ENCODE measurements at places on chromosomes 2 and 18.

GRCh38 chr2:99386011-99386410 is 48.8 kb downstream of the EIF5B start:
- DNase-seq, result no peak

DNA sequence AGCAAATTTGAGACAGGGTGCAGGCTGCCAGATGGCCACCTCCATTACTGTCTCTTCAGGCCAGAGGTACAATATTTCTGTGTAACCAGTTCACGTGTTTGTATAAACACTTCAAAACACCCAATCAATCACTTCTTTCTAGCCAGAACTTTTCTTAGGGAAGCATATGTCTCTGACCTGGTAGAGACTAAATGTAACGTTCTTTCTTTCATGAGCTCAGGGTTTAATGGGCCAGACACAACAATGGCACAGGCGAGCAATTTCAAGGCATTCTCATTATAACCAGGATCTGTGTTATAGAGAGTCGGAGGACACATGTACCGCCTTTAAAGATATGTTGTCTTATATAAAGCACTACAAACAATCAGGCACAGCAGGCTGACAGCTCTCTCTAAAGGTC is 1846.4 kb upstream of the PIK3C3 start:
- no peak for DNase-seq

GRCh38 chr2:161997916-161998471 is 76.0 kb downstream of the DPP4 start:
- no peak for DNase-seq

DNA sequence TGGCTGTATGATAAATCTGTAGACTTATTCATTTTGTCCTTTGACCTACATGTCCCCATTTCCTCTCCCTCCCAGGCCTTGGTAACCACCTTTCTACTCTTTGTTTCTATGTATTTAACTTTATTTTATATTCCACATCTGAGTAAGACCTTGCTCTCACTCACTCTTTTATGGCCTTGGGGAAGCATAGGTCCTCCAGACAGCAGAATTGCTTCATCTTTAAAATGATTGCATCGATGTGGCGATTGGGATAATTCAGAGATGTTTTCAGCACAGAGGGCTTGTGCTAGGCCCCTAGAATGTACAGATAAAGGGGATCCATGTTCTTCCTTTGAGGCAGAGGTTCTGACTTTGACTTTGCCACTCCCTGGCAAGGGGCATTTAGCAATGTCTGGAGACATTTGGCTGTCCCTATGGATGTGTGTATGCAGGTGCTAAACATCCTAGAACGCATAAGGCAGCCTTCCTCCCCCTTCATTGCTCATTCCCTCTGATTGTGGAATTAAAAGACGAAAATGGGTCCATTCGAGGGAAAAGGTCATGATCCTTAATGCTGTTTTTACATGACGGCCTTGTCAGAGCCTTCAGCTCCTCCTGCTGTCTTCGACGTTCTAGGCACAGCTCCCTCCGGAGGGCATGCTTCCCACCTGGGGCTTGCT is 1.2 kb upstream of the GPR39 start:
- DNase-seq, result no peak

- DNase-seq, result no peak
These were observed 113.7 kb upstream of the SPRED2 start for GRCh38 chr2:65545837-65546805.

DNA sequence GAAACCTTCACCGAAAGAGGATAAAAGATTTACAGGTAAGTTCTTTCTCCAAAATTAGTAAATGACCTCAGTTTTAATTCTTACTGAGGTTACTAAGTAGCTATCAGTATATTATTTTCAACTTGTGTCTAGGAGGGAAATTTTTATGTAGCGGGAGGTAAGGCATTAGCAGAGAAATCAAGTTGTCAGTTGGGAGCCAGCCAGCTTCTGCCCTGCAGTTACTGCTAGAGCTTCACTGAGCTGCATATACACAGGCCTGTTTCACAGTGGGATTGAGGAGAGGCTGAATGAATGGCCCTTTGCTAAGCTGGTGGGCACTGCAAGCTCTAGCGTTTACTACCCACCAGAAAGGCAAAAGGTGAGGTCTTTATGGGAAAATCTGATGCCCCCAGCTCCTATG is 105.7 kb downstream of the ACAA2 start:
- no peak for DNase-seq

DNA sequence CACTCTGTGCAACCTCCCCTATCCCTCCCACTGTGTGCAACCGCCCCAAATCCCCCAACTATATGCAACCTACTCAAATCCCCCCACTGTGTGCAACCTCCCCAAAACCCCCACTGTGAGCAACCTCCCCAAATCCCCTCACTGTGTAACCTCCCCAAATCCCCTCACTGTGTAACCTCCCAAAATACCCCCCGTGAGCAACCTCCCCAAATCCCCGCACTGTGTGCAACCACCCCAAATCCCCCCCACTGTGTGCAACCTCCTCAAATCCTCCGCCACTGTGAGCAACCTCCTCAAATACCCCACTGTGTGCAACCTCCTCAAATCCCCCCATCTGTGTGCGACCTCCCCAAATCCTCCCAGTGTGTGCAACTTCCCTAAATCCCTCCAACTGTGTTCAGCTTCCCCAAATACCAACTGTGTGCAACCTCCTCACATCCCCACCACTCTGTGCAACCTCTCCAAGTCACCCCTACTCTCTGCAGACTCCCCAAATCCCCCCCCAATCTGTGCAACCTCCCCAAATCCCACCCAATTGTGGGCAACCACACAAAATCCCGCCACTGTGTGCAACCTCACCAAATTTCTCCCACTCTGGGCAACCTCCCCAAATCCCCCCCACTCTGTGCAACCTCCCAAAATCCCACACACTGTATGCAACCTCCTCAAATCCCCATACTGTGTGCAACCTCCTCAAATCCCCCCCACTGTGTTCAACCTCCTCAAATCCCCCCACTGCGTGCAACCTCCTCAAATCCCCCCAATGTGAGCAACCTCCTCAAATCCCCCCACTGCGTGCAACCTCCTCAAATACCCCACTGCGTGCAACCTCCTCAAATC is 114.1 kb downstream of the TPO start:
- DNase-seq, result no peak

- DNase-seq, result no peak
These were observed 52.8 kb upstream of the CABYR start for GRCh38 chr18:24086082-24086481.

DNA sequence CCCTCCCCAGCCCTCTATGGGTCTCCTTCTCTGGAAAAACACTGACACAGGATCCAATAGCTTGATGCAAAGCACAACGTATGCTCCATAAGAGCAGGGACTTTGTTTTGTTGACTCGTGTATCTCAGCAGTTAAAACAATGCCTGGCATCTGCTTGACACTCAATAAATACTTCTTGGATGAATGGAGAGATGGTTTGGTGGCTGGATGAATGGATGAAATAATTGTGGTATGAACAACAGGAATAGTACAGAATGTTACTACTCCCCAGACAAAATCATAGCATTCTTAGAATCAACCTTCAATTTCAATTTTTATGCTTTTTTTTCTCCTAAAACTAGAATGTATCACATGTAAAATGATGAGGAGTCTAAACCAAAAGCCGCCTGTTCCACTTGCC is 57.4 kb downstream of the KCNE4 start:
- DNase-seq, result no peak

DNA sequence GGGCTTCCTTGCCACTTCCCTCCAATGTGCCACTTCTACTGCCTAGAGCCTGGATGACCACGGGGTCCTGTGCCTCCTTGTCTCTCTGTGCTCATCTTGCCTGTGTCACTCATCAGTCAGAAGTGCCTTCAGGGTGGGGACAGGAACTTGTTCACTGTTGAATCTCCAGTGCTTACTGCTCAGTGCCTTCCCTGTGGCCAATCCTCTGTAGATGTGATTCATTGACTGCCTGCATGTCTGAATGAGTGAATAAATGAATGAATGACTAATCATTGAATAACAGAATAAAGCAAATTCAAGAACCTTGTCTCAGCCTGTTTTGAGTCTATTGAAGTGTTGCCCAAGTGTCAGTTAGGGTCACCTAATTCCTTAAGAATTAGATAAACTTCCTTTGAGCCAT is 42.3 kb upstream of the FAM136A start:
- no peak for DNase-seq

DNA sequence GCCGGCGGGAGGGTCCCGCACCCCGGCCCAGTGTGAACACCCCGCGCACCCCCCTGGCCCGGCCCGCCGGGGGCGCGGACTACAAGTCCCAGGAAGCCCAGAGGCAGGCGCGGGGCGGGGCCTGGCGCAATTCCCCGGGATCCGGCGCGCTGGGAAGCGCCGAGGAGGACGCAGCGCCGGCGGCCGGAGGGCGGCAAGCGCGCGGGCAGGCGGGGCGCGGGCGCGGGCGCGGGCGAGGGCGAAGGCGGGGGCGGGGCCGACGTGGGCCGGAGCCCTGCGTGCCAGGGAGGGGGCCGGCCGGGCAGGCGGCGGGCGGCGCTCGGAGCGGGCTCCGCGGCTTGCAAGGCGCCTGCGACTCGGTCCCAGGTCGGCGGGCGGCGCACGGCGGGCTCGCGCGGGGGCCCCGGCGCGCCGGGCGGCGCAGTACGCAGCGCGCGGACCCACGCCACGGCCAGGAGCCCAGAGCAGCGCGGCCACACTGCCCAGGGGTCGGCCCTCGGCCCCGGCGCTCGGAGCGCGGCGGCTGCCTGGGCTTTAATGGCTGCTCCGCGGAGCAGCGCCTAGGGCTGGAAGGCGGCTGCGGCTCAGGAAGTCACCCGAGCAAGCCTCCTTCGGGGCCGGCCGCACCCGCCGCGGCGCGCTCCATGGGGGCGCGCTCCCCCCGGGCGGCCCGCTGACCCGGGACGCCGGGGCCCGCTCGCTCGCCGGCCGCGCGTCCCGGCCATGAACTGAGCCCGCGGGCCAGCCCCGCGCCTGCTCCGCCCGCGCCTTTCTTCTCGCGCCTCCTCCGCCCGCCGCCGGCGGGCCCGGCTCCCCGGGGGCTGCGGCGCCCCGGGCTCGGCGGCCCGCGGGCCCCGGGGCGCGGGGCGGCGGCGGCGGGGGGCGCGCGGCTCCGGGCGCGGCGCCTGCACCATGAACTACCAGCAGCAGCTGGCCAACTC is at the start of gene AGAP1:
Gene AGAP1, plus strand, starts transcription at position 269 of the 941 bp plus-strand sequence.
- no peak for DNase-seq

- DNase-seq, result no peak
These were observed 108.1 kb downstream of the RBM43 start for GRCh38 chr2:151153601-151154000.

GRCh38 chr2:6617794-6618193 is 247.9 kb downstream of the CMPK2 start:
- DNase-seq, result no peak

DNA sequence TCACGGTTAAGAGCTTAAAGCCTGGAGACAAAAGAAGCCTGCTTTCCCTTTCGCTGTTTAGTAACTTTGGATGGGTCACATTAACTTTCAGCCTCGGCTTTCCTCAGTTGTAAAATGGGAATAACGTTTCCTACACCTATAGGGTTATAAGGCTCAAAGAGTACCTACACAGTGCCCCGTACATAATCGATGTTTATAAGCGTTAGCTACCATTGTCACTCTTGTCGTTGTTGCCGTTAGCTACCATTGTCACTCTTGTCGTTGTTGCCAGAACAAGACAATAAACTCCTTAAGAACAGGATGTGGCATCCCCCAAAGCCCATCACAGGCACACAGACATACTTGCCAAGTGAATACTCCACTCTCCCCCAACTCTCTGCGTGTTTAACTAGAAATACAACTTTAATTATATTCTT is 901 bp upstream of the MFSD6 start:
- no peak for DNase-seq

- DNase-seq, result no peak
These were observed 317.0 kb downstream of the AGAP1 start for GRCh38 chr2:235810846-235811245.

DNA sequence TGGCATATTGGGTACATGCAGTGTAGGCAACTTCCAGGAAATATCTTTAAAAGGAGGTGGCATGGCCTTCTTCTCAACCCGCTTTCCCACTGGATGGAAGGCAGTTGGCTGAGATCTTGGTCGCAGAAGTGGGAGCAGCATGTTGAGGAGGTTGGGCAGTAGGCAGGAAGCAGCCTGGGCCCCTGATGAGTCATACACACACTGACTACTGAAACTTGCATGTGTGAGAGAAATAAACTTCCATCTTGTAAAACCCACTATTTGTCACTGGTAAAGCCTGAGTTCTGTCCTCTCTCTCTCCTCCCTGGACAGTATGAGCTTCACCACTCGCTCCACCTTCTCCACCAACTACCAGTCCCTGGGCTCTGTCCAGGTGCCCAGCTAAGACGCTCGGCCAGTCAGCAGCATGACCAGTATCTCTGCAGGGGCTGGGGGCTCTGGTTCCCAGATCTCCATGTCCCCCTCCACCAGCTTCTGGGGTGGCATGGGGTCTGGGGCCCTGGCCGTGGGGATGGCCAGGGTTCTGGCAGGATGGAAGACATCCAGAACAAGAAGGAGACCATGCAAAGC is 233.8 kb upstream of the SPRED2 start:
- DNase-seq, result no peak

DNA sequence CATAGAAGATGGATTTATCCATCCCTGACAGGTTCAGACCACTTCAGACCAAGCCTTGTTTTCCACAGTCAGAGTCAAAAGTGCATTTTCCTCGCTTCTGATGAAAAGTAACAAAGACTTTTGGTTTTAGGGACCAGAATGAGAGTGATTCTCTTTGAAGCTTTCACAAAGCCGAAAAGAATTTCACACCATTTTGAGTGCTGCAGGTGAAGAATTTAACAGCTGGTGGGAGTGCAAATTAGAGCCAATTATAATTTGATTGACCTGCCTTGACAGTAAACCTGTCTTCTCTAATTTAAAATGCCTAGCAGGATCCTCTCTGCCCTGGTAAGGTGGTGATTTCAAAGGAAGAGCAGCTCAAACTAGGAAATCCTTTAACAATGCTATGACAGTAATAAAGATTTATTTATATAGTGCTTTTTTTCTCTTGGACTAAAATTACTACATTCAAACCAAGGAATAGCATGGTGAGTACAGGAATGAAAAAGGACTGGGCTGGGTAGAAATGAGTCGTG is 241.6 kb downstream of the HRH4 start:
- DNase-seq, result no peak

GRCh38 chr2:109208071-109208950 is 79.3 kb downstream of the SH3RF3 start:
- no peak for DNase-seq

DNA sequence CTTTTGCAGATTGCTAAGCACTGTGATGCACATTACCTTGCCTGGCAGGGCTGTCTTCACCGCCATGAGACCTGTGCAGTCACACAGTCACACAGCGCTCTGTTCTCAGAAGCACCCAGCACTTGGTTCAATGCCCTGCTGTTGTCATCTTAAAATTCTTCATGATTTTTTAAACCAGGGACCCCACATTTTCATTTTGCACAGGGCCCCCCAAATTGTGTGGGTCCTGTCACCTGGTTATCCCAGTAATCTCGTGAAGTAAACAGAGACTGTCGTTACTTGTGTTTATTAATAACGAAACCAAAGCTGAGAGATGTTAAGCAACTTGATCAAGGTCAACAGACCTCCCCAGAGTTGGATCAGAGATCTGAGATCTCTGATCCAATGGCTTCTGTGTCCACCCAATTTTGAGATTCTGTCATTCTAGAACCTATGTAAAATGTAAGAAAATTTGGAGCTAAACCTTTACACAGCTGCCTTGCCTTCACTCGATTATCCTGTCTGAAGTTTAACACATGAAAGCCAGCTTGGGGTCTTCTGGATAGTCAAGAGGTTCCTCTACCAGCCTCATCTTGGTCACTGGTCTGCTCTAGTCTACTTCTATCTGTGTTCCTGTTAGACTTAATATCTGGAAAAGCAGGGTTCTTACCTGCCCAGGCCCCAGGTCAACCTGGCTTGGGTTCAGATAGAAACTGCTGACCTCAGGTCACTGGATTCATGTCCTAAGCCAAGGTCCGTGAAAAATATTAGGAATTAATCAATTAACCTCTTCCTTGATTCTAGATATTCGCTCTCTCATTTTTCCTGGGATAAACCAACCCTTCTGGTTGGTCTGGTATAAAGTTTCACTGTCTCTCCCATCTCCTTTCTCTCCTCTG is 13.7 kb upstream of the TTC39C start:
- DNase-seq, result no peak
